CD8-positive, alpha-beta memory T cell (primary cell): ENCODE measurements at places on chromosomes 7 and 10. TPM values are rescaled to one million over a fixed set of nuclear protein-coding genes. Genes with fewer than 3 reads are reported as not detected.

- H3K27me3 ChIP-seq = no peaks in the 10 kb centered on the region
- H3K4me3 ChIP-seq = no peak overlapping the region
- no peaks in the 10 kb centered on the region for H3K4me1 ChIP-seq
- H3K36me3 ChIP-seq = peaks cover 28% of the 10 kb centered on the region
- no peak overlapping the region for H3K27ac ChIP-seq
- no peak for DNase-seq
These were observed 23.9 kb downstream of the HERPUD2 start for GRCh38 chr7:35670856-35671569.

DNA sequence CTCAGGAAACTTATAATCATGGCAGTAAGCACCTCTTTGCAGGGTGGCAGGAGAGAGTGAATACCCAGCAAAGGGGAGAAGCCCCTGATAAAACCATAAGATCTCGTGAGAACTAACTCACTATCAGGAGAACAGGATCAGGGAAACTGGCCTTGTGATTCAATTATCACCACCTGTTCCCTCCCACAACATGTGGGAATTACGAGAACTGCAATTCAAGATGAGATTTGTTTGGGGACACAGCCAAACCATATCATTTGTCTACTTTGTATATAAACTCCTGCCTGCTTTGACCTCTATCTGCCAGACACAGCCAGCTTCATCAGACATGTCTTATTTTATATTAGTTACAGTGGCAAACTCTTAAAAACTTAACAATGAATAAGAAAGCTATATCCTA, 50.4 kb downstream of the ARMC3 start:
- H3K27ac ChIP-seq = no peak overlapping the region
- no peak overlapping the region for H3K4me3 ChIP-seq
- DNase-seq = no peak
- no peaks in the 10 kb centered on the region for H3K36me3 ChIP-seq
- no peaks in the 10 kb centered on the region for H3K27me3 ChIP-seq

DNA sequence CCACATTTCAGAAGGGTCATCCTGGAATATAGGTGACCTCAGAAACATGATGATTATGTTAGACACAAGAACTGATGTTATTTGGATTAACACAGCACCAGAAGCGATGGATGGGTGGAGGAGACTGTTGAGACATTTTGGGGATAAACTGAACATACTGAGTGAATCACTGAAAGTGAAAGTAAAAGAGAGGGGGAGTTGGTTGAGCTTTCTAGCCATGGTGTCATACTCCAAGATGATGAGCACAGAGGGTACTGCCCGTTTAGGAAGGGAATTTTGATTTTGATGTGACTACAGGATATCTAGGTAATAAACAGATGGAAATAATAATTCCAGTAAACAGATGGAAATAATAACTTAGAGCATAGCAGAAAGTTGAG, 248.0 kb upstream of the NPY start:
- no peak overlapping the region for H3K4me3 ChIP-seq
- DNase-seq = no peak
- H3K36me3 ChIP-seq = no peaks in the 10 kb centered on the region
- no peaks in the 10 kb centered on the region for H3K27me3 ChIP-seq
- no peaks in the 10 kb centered on the region for H3K4me1 ChIP-seq

GRCh38 chr10:12720217-12720981, 281.1 kb downstream of the CCDC3 start:
- no peaks in the 10 kb centered on the region for H3K27me3 ChIP-seq
- no peak overlapping the region for H3K4me3 ChIP-seq
- DNase-seq = no peak
- H3K36me3 ChIP-seq = no peaks in the 10 kb centered on the region
- no peaks in the 10 kb centered on the region for H3K4me1 ChIP-seq

- no peak for DNase-seq
- no peak overlapping the region for H3K4me3 ChIP-seq
- no peaks in the 10 kb centered on the region for H3K4me1 ChIP-seq
- H3K27ac ChIP-seq = no peak overlapping the region
These were observed 29.6 kb upstream of the DKK1 start for GRCh38 chr10:52284416-52285013.

DNA sequence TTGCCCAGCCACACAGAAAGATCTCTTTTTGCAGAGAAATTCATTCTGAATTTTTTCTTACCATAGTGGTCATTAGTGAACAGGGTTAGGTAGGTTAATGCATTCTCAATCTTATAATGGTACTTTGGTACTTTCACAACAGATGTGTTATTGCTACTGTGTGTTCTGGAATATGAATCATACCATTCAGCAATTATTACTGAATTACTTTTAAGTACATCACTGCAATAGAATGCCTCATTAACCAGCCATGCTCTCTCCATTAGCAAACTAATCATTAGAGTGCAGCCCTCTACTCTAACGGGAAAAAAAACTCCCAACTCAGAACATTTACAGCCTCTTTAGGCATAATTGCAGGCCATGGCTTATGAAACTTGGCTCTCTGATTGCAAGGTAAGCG, 102.1 kb downstream of the DOCK4 start:
- H3K27me3 ChIP-seq = no peaks in the 10 kb centered on the region
- DNase-seq = no peak
- no peak overlapping the region for H3K4me3 ChIP-seq
- no peak overlapping the region for H3K27ac ChIP-seq

GRCh38 chr10:78337016-78337415, 303.4 kb downstream of the RPS24 start:
- no peak for DNase-seq
- no peak overlapping the region for H3K27ac ChIP-seq
- no peak overlapping the region for H3K4me3 ChIP-seq
- H3K4me1 ChIP-seq = no peaks in the 10 kb centered on the region

GRCh38 chr10:43220657-43221418, 46.0 kb downstream of the RASGEF1A start:
- no peaks in the 10 kb centered on the region for H3K27me3 ChIP-seq
- no peak overlapping the region for H3K27ac ChIP-seq
- DNase-seq = no peak
- peaks cover 5% of the 10 kb centered on the region for H3K4me1 ChIP-seq
- H3K36me3 ChIP-seq = no peaks in the 10 kb centered on the region
- no peak overlapping the region for H3K4me3 ChIP-seq

GRCh38 chr10:69632516-69633199, 2.6 kb downstream of the FAM241B start:
- peaks cover 15% of the 10 kb centered on the region for H3K4me1 ChIP-seq
- no peak overlapping the region for H3K27ac ChIP-seq
- H3K4me3 ChIP-seq = no peak overlapping the region
- no peak for DNase-seq
- H3K27me3 ChIP-seq = no peaks in the 10 kb centered on the region
- no peaks in the 10 kb centered on the region for H3K36me3 ChIP-seq

- H3K36me3 ChIP-seq = no peaks in the 10 kb centered on the region
- peaks cover 5% of the 10 kb centered on the region for H3K27me3 ChIP-seq
- DNase-seq = no peak
- no peak overlapping the region for H3K27ac ChIP-seq
- peaks cover 4% of the 10 kb centered on the region for H3K4me1 ChIP-seq
- H3K4me3 ChIP-seq = no peak overlapping the region
These were observed 3.3 kb downstream of the ALOX5 start for GRCh38 chr10:45377321-45377720.

DNA sequence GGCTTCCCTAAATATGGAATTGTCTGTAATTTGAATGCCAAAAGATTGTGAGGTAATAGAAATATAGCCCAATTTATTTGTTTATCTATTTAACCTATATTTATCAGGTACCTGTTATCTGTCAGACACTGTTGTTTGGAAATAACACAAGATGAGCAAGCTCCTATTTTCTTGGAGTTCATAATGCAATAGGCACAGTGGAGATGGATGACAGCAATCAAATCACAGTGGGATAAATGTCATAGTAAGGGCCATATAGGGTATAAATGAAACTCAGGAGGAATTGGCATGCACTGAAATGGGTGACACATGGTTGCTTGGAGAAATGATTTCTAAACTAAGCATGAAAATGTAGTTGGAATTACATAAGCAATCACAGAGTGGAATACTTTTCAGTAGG, 761.8 kb upstream of the MBL2 start:
- no peak overlapping the region for H3K27ac ChIP-seq
- no peaks in the 10 kb centered on the region for H3K27me3 ChIP-seq
- no peak overlapping the region for H3K4me3 ChIP-seq
- no peak for DNase-seq

DNA sequence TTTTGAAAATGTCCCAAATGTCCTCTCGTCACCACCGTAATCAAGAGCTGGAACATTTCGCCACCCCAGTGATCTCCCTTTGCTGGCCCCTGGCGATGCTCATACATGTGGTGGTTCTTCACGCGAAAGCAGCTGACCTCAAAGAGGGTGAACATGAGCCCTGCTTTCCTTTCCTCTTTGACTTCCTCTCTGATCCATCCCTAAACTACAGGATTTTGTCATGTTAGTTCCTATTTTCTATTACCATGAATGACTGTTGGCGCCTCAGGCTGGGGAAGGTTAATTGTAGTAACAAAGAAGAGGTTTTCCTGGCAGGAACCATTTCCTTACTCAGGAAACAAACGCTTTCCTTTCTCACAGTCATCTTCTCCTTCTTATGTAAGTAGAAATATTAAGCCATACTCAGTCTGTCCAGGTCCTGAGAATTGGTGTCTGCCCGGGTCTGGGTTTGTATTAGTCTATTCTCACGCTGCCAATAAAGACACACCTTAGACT, 114.5 kb downstream of the INSYN2A start:
- H3K27ac ChIP-seq = no peak overlapping the region
- H3K4me1 ChIP-seq = no peaks in the 10 kb centered on the region
- no peak overlapping the region for H3K4me3 ChIP-seq
- H3K36me3 ChIP-seq = no peaks in the 10 kb centered on the region
- no peaks in the 10 kb centered on the region for H3K27me3 ChIP-seq

DNA sequence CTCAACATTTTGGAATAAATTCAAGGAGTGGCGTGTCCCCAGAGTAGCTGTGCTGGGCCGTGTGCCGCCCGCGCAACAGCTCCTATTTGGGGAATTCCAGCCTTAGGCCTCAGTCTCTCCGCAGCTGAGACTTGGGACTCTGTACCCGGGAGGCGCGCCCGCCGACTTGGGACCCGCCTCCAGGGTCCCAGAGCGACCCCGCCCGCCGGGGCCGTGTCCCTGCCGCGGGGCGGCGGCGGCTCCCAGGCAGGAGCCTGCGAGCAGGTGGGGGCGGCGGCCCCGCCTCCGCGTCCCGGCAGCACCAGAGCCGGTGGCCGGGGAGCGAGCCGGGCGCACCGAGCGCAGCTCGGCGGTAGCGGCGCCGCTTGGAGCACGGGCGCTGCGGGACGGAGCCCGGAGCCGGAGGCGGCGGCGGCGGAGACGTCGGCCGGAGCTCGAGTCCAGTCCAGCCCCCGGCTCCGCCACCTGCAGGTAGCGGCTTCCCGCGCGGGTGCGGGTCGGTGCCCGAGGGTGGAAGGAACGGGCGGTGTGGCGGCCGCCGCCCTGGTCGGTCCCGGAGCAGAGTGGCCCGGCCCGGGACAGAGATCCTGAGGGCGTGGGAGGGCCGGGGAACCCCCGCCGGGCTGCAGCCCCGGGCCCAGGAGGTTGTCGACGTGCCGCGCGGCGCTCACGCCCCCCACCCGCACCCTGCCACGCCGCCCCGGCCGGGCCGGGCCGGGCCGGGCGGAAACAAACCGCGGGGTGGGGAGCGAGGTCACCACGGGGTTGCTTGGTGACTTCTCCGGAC, at the start of gene WIPF3:
Gene WIPF3, plus strand, starts transcription at position 301 of the 787 bp plus-strand sequence. CDS start 28,217 bp downstream, outside the sequence.
- no peak within 1 kb of the TSS for H3K27ac ChIP-seq
- no peaks in the 10 kb centered on the region for H3K36me3 ChIP-seq
- no peak for DNase-seq
- H3K27me3 ChIP-seq = peaks cover 7% of the 10 kb centered on the region

DNA sequence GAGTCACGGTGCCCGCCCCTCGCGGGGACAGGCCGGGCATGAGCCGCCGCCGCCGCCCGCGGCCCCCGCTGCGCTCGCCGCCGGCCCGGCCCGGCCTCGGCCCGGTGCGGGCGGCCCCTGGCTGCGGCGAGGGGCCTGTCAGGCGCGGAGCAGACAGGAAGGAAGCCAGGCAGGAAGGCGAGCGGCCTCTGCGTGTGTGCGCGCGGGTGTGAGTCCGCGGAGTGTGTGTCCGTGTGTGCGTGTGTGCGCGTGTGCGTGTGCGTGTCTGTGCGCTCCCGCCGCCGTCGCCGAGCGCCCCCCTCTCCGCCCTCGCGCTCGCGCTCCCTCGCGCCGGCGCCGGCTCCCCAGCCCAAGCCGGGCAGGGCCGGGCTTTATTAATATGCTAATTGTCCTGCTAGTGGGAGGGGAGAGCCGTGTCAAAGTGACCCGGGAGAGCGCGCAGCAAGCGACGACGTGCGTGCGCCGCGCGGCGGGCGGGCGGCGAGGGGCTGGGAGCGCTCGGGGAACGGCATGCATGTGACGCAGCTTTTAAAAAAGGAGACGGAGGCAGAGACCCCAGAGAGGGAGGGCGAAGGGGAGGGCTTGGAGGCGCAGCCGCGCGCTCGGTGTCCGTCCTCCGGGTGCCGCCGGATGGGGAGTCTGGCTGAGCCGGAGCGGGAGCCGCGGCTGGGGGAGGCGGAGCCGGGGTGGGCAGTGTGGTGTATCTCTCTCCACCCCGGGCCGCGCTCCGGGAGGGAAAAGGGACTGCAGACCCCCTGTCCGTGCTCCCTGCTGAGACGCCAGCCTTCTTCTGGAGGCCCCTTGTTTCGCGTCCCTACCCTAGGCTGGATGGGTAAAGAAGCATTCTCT, at the start of gene LDB1:
Gene LDB1, minus strand, starts transcription at position 227 of the 849 bp plus-strand sequence. CDS start 258 bp downstream, outside the sequence.
- peak; percentile 81 for DNase-seq
- no peaks in the 10 kb centered on the region for H3K27me3 ChIP-seq
- H3K4me3 ChIP-seq = peak within 1 kb of the TSS; percentile 90
- H3K36me3 ChIP-seq = no peaks in the 10 kb centered on the region
- peak within 1 kb of the TSS; percentile 96 for H3K27ac ChIP-seq
- peaks cover 55% of the 10 kb centered on the region for H3K4me1 ChIP-seq

The FAM107B gene
- total RNA-seq = 138 TPM

The CLDN15 gene
- total RNA-seq = 19.5 TPM

The HPSE2 gene
- total RNA-seq = 0.07 TPM
